ENCODE measurements at places on chromosomes 6 and 20.

GRCh38 chr6:143169440-143169839 lies 108.8 kb downstream of the AIG1 start:
- no peak for DNase-seq

DNA sequence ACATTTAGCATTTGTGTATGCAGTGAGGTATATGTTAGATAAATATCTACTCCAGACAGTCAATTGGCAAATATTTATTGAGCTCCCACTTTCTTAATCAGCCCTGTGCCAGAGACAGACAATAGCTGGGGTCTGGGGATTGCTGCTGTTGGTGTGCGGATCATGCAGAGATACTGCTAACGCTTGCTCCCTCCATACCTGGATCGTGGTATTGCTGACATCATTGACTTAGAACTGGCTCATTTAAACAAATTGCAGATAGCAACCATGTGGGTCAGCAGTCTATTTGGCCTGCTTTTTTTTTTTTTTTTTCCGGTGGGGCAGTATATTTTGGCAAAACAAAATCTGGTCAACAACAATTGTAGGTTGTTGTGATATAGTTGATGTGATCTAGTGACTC lies 9.5 kb downstream of the ARID1B start:
- no peak for DNase-seq

DNA sequence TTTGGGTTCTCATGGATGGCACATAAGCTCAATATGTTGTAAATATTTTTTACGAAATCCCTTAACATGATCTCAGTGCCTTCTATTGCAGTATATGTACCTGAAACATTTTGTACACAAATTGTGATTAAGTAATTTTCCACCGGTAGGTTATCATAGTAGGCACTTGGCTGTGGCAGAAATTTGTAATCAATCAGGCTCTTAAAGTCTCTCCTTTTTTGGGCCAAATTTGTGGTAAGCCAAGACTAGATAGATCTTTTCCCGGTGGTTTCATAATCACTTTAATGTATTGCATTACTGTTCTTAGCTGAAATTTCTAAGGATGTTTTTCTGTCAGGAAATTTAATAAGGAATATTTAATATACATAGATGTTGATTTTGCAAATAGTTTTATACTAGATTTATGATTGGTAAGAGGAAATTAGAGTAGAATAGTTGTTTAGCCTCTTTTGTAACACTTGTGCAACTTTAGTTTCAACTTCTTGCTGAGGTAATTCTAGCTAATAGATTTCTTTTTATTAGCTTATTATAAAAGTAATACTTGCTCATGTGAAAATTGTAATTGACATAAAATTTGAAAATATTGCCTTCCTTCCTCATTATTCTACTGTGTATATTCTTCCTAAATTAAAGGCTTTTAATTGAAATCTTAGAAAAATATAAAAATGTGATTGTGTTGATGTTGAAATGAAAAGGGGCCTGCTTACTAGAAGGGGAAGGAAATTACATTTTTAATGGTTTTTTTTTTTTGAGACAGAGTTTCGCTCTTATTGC lies 3.2 kb downstream of the PCMT1 start:
- DNase-seq: no peak

DNA sequence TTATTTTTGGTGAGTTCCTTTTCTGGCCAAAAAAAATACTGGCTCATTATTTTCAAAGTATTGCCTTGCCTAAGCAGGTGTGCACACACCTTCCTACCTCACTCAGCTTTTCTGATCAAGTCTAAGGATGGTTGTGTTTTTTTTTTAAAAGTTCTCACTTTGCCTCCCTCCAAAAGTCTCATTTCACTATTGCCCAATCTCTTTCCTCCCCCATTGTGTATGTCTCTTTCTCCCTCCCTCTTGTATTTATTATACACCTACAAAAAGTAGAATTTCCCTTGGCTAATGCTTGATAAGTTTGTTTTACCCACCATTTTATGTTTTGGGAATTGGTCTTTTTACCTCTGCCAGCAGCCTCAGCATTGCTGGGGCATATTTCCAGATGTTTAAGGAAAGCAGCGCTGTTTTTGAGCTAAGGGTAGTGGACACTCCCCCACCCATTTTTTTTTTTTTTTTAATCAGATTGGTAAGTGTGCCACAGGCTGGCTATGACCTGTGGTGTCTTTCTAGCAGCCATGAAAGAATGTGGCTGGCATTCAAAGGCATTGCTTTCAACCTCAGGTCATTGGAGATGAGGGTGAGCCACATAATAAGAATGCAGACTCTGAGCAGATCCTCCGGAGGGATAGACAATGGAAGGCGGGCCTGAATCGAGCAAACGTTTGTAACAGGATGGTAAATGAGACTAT lies 668.6 kb downstream of the UTRN start:
- no peak for DNase-seq

Data from stimulated activated CD4-positive, alpha-beta T cell treated with anti-CD3 and anti-CD28 coated beads, Interleukin-4, amount 100 ng/mL, for 24 hours (primary cell).